NCI-H1694 (cell line): ENCODE measurements at places on chromosomes 5 and 9.

- DNase-seq: no peak
Measured at GRCh38 chr5:78895616-78896015, 89.5 kb downstream of the ARSB start.

DNA sequence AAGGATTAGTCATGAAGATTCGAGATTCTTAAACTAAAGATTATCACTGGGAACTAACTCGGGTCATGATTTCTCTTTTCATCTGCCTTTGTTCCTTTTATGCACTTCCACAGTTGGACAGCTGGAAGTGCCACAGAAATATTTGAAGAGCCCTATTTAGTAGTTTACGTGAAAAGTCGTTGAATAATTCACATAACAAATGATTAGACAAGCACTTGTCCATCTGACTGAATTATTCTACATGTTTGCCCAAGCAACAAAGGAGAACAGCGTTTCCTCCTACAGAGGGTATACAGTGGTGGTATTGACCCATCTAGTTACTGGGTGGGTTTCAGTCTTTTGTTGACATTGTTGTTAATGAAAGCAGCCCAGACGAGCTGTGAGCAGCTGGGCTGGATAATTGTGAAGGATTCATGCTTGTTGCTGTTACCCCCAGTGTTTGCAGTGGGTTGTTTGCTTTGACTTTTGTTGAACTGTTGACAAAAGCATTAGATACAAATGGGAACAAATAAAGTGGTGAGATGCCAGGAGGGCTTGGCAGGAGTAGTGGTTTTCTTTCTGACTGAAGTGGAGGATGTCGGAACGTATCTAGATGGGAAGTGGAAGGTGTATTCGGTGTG is 96.2 kb downstream of the TLE4 start:
- DNase-seq: peak; percentile 75

DNA sequence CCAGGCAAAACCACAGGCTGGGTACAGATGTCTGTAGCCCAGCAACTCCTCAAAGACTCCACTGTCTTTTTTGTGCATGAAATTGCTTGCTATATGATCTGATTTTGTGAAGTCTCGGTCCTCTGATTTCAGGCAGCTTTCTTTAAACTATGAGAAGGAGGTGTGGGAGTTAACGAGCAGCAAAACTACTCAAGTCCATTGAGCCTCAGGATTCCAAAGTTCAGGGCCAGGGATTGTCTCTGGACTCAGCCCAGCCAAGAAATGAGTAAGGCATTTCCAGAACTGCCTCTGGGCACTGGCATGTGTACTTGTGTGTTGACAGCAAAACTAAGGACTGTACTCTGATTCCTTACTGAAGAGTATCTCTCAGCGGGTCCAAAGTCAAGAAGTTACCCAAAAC is 53.4 kb upstream of the GLIS3 start:
- DNase-seq: no peak

GRCh38 chr9:78443946-78444345 is 147.0 kb downstream of the PSAT1 start:
- no peak for DNase-seq

DNA sequence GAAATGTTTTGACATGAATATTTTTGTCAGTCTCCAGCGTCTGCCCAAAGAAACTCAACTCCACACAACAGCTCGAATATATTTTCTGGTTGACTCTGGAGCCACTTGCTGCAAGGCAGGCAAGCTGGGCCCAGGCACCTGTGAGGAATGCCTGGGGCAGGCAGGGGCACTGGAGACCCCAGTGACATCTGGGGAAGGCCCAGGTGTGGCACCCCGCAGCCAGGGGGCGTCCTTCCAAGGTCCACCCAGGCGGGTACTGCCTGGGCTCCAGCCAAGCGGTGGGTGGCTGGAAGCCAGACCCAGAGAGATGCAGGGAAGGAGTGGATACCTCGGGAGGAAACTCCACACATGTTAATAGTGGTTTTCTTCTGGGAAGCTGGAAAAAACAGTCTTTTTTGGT is 125.9 kb downstream of the PHF2 start:
- DNase-seq: no peak

GRCh38 chr5:86175224-86175623 is 442.5 kb upstream of the COX7C start:
- DNase-seq: no peak

- no peak for DNase-seq
Measured at GRCh38 chr9:137127301-137128157, 11.4 kb upstream of the GRIN1 start.

DNA sequence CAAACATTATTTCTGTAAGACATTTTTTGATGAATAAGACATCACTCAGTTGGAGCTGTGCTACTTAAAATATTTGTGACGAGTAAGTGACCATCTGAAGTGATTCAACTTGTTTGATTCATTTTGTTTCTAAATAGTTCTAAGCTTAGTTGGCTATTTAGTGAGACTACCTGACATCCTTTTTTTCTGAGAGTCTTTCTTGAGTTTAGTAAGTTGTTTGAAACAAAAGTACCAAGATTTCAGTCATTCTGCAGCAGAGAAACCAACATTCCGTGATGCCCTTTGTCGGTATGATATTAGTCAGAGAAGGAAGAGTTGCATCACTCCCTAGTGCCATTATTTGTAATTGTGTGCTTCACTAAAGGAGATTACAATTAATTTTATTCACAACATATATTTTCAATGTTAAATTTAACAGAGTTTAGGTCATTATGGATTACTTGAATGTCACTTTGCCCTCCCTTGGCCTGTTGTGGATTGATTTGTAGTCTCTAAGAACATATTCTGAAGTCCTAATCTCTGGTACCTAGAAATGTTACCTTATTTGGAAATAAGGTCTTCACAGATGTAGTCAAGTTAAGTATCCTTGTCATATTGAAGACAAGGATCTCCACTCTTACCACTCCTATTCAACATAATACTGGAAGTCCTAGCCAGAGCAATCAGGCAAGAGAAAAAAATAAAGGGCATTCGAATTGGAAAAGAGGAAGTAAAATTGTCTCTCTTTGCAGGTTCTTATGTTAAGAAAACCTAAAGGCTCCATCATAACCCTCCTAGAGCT is 212.2 kb downstream of the PCSK1 start:
- DNase-seq: no peak

DNA sequence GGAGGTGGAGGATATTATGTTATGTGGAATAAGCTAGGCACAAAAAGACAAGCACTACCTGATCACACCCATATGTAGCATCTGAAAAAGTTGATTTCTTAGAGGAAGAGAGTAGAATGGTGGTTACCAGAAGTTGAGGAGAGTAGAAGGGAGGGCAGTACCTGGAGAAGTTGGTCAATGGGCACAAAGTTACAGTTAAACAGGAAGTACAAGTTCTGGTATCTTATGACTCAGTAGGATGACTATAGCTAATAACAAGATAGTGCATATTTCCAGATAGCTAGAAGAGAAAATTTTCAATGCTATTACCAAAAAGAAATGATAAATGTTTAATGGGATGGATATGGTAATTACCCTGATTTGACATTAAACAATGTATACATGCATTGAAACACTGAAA is 686.7 kb downstream of the ISL1 start:
- no peak for DNase-seq

- no peak for DNase-seq
Measured at GRCh38 chr9:7360513-7360912, 439.1 kb downstream of the DMAC1 start.

DNA sequence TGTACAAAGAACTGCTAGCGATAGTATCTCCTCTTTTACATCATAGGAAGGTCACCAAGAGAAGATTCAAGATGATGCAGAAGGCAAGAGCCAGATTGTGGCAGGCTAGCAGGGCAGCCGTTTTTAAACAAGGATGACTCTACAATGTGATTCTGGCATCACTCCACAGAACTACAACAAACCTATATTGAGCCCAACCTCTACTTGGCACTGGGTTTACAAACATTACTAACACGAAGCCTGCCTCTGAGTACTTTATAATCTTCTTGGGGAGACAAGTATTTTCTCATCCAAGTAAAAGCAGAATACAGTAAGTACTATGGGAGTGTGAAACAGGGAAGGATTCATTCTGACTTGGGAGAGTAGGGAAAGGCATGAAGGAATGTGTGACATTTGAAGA is 448.6 kb downstream of the ZNF608 start:
- DNase-seq: no peak

DNA sequence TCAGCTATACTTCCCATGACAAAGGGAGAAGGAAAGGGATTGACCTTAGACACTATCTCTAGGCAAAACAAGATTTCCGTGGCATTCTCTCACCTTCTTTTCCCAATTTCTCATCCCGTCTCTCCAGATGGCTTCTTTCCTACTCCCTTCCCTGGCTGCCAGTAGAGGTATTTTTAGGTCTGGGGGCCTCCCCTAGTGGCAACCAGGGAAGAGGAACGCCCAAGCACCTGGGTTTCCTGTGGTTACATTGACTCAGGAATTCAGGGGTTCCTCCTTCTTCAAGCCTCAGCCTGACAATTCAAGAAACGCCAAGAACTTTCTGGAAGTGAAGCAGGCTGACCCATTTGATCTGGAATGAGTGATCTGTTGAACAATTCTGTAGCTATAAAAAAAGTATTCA is 111.5 kb upstream of the OSMR start:
- DNase-seq: no peak

DNA sequence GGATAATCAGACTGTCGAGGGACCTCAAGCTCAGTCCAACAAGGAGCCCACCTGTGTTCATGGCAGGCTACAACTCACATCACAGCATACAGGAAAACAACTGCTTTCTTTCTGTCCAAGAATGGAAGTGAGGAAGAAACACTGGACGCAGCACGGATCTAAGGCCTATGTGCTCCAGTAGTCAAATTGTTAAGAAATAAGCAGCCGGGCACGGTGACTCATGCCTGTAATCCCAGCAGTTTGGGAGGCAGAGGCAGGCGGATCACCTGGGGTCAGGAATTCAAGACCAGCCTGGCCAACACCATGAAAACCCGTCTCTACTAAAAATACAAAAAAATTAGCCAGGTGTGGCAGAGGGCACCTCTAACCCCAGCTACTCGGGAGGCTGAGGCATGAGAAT is 427.8 kb downstream of the BNC2 start:
- DNase-seq: no peak

DNA sequence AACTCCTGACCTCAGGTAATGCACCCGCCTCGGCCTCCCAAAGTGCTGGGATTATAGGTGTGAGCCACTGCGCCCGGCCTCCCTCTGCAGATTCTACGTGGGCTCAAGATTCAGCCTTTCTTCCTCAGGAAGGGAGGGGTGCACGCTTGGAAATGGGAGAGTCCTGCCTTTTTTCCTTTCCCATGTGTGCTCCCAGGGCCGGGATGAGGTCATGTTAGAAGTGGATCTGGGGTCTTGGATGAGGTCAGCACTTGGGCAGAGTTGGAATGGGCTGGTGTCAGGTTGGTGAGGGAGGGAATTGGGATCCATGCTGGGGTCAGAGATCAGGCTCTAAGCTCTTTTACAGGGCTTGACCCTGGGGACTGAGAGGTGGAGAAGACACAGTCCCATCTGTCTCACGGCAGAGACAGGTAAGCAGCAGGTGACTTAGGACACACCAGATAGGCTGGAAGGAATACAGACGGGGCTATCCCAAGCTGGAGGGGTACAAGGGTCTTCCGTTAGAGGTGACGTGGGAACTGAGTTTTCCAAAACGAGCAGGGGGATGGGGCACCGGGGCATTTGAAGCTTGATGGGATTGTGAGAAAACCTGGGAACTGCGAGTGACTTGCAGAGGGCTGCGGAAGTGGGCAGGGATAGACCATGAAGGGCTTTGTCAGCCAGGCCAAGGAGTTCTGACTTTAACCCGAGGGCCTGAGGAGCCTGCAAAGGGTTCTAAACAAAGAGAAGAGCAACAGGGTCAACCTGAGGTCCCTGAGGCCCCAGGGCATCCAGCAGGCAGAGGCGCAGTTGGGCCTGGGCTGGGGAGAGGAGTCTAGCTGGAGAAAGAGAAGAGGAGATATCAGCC is 1.8 kb upstream of the AQP7 start:
- no peak for DNase-seq

DNA sequence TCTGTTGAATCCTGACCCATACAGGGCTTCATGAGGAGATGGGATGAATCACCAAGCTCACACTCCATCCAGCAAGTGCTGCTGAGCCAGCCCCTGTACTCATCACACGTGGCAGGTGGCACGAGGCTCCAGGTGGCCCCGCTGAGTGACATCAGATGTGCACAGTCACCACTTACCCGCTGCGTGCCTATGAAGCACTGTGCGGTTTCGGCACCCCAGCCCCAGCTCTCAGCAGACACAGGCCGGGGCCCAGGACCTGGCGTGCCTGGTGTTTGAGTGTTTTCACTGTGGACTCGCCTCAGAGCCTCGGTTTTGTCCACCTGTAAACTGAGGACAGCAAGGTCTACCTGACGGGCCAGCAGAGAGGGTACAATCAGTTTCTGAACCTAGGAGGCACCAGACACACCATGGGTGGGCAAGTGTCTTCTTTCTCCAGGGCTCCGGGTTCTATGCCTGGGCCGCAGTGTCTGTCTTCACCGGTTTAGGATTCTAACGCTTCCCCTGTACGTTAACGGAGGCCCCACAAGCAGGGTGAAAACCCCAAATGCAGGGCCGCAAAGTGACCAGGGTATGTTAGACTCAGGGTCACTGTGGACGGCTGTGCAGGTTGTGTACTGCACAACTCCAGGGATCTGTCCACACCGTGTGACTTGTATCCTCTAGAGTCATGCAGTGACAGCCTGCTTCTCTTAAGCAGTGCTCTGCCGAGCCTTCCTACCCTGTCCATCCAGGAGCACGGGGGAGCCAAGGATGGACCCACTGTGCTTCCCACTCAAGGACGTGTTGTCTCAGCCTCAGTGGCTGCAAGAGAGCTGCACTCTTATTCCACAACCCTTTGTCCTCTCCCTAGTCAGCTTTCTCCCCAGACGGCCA is 44.3 kb upstream of the COL5A1 start:
- DNase-seq: no peak

DNA sequence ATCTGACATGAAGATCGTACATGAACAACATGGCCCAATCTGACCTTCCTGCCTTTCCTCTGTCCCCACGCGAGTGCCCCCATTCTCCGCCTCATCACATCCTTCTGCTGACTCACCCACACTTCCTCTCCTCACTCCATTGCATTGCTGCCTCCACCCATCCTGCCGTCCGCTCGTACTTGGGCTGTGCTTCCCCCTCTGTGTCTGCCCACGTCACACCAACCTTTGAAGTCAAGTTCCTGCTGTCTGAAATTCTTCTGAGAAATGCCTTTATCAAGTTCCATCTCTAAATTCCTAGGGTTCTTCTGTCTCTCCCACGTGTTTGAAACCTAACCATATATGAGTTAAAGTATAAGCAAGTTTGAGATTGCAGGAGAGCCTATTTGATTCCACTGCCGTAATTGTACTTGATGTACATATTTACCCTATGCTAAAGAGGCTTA is 18.0 kb upstream of the STARD4 start:
- no peak for DNase-seq

GRCh38 chr5:142894749-142895148 is 124.6 kb downstream of the ARHGAP26 start:
- DNase-seq: no peak
